CD8-positive, alpha-beta T cell (primary cell): ENCODE measurements at places on chromosomes 16 and 17.

DNA sequence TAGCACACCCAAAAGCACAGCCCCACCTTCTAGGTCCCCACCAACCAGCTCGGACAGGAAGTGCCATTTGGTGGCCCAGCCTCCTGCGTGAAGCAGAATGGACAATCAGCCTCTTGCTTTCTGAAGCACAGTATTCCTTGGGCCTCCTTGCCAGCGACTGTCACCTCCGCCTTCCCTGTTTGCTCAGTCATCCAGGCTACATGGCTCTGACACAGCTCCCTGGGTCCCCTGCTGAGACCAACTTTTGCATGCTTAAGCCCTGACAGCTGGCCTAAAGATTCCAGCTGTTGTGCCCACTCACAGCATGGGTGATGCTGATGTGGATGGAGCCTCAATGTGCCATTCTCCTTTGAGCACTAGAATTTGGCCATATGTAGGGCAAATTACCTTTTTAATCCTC, 4.5 kb upstream of the CACNG5 start:
- no peak for DNase-seq

DNA sequence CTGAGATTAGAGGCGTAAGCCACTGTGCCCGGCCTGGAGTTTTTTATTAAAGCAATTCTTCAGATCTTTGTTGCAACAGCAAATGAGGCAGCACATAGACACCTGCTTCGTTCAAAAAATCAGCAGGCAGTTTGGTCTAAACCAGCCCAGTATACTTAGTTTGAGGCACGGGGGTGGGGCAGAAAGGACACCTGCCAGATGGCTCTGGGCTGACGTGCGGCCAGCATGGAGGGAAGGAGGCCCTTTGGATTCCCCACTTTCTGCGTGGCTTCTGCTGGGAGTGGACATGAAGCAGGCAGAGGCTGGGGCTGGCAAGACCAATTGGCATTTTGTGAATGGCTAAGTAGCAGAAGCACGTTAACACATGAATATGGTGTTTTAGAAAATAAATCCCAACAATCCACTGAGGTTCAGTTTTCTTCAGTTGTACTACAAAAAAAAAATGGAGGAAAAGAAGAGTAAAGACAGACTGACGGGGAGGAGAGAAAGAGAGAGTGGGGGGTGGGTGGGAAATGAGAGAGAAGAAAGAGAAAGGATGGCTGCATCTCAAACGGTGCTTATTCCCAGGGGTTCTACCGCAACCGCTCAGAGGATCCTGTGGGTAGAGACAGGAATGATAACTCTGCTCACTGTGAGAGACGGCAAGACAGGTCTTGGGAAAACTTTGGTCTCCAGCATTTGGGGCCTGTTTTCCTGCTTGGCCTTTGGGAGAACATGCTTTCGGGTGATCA, 16.3 kb downstream of the C16orf46 start:
- no peak for DNase-seq

- no peak for DNase-seq
Observed at GRCh38 chr16:69482410-69482991, 58.1 kb downstream of the CYB5B start.

GRCh38 chr16:67443265-67443664, 12.3 kb downstream of the HSD11B2 start:
- no peak for DNase-seq

DNA sequence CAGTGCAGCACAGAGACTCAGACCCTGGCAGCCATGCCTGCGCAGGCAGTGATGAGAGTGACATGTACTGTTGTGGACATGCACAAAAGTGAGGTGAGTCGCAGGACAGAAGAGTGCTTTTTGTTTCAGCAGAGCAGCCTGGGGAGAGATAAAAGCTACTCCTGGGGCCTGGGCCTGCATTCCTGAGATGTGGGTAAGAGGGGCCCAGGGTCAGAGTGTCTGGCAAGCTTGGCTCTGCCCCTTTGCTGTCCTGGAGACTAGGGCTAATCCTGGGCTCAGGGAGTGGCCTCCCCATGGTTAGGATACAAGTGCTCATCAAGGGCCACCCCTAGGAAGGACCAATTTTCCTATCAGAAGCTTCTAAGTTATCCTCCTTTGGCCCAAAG, 4.8 kb upstream of the ERBB2 start:
- no peak for DNase-seq

DNA sequence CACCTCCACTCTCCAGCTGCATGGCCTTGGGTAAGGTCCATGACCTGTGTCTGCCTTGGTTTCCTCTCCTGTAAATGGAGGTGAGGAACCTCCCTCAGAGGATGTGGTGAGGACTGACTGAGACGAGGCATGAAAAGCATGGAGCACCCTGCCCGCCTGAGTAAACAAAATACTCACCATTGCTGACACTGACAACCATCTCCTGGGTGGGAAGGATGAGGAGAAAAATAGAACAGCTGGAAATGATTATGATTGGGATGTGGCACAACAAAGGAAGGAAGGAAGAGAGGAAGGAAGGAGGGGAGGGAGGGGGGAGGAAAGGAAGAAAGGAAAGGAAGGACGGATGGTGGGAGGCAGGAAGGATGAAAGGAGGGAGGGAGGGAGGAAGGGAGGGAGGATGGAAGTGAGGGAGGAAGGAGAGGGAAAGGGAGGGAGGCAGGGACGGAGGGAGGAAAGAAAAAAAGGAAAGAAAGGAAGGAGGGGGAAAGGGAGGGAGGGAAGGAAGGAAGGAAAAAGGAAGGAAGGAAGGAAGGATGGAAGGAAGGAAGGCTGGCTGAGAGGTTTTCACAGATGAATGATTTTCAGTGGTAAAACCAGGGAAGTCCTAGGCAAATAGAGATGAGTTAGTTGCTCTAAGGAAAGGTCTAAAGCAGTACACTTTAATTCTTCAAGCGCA, 276.5 kb upstream of the XYLT1 start:
- DNase-seq, result no peak

GRCh38 chr17:80876950-80877728, 114.5 kb upstream of the CHMP6 start:
- DNase-seq, result no peak

- no peak for DNase-seq
Observed at GRCh38 chr17:17538417-17539391, 42.5 kb upstream of the RASD1 start.

DNA sequence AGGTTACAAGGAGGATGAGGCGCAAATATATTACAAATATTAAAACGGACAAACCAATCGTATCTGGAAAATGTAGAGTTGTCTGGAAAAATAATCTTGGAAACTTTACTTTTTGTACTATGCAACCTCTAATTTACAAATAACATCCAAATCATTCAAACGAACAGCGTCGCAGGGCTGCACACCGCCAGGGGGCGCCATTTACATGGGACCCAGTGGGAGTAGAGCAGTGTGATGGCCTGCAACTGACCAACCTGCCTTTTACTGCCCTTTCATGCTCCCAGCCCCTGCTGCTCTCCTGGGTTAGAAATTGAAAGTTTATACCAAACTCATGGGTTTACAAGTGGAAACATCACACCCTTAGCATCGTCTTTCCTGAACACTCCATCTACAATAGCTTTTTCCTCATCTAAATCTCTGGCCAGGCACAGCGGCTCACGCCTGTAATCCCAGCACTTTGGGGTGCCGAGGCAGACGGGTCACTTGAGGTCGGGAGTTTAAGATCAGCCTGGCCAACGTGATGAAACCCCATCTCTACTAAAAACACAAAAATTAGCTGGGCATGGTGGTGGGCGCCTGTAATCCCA, 10.0 kb downstream of the PITPNC1 start:
- peak; percentile 29 for DNase-seq

GRCh38 chr17:63039899-63040602, 74.0 kb downstream of the TANC2 start:
- DNase-seq, result no peak

- DNase-seq, result no peak
Observed at GRCh38 chr16:79912592-79913310, 312.2 kb upstream of the MAF start.

GRCh38 chr17:17402558-17402957, 74.2 kb upstream of the MED9 start:
- DNase-seq, result no peak

GRCh38 chr17:69239611-69240600, 11.3 kb upstream of the ABCA10 start:
- DNase-seq, result no peak

DNA sequence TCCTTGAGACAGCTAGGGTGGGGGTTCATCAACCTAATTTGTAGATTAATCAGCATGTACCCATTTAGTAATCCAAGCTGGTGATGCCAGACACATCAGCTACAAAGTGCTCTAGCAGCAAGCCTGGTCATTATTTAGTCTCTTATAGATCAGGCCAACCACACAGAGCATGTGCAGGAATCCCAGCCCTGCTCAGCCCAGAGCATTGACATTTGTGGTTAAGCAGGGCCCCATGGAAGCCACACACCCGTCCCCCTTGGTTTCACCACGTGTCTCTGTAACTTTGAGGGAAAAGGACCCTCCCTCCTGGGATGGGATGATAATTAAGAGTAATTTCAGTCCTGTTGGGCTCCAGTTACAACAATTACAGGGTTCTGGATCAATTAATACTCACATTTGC, 268.8 kb upstream of the RPL38 start:
- DNase-seq, result no peak

DNA sequence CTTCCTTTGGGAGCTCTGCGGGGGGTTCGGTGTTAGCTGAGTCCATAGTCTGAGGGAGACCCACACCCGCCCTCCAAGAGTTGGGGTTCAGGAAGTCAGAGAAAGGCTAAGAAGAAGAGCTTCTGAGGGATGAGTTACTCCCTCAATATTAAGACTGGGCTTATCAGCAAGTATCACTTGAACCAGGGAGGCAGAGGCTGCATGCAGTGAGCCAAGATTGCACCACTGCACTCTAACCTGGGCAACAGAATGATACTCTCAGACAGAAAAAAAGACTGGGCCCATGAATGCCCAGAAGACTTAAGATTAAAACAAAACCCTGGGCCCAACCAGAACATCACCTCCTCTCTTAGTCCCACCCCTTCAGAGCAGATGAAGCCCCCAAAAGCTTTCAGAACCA, 6.0 kb downstream of the NKIRAS2 start:
- DNase-seq, result no peak
